ENCODE measurements at places on chromosomes 2 and 18.

DNA sequence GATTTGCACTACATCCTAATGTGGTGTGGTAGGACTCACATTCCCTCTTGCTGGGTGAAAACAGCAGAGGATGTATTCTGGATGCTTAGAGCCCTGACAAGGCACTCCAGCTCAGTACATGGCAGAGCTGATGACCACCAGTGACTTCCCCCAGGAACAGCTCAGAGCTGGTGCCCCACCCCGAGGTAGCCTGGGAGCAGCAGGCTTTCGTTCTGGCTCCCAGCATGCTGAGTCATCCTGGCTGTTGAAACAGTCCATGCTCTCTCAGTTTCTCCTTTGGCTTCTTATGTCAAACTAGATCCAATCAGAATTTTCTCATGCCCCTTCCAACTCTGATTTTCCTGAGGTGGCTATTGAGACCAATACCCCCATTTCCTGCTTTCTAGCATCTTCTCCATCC, 438.2 kb downstream of the NBAS start:
- no peak for DNase-seq

DNA sequence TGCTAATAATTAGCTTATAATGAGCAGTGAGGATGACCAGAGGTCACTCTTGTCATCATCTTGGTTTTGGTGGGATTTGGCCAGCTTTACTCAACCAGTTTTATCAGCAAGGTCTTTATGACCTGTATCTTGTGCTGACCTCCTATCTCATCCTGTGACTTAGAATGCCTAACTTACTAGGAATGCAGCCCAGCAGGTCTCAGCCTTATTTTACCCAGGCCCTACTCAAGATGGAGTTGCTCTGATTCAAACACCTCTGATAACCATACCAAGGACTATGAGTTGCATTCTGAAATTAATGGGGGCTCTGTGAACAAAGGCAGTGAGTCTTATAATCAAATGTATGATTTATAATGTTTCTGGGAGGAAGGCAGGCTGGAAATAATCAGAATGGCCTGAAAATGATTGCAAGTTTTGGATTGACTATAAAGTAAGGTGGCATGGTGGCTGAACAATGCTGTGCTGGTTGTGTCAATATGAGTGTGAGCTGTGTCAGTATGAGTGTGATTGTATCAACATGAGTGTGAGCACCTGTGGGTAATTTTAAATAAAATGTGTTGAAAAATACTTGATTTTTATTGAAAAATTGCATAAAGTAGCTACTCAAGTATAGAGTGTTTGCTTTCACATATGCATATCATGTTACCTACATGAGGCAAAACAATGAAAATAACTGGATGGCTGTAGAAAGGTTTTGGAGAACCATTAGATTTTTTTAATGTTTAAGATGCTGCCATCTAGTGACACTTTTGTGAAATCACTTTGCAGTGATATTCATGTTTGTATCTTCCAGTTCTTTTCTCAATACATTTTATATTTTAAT, 103.0 kb downstream of the KYNU start:
- DNase-seq, result peak; percentile 42

DNA sequence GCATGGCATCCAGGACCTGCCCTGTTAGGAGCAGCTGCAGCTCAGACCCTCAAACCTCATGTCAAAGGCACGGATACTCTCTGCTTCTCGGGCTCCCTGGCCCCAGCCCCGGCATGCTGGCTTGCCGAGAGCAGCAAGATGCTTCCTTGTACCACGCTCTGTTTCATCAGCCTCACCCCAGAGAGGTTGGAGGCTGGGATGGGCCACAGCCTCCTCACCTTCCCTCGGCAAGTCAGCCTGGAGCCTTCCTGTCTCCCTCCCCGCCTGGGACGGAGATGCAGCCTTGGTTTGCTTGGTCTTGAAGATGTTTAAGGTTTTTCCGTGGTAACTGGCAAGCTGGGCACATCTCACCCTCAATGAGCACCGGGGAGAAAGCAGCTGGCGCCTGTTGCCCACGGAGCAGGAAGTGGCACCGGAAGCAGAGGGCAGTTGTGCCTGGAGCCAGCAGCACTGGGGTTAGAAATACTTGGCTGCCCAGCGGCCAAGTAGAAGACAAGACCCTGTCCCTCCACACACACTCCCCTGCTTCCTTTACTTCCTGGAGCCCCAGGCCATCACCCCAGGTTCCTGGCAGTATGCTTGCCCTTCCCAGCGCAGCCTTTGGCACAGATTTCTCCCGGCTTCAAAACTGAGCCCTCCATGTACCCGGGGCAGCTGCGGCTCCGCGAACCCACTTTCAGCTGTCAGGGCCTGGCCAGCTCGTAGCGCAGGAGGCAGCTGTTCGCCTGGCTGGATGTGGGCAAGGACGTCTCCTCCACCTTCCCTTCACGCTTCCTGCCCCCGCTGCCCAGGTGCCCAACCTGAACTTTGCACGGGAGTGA, 17.4 kb downstream of the FBLN7 start:
- no peak for DNase-seq

GRCh38 chr18:3411854-3412268, 38.1 kb upstream of the TGIF1 start:
- peak; percentile 6 for DNase-seq

- no peak for DNase-seq
Measured at GRCh38 chr2:42480402-42480801, 13.4 kb downstream of the KCNG3 start.

DNA sequence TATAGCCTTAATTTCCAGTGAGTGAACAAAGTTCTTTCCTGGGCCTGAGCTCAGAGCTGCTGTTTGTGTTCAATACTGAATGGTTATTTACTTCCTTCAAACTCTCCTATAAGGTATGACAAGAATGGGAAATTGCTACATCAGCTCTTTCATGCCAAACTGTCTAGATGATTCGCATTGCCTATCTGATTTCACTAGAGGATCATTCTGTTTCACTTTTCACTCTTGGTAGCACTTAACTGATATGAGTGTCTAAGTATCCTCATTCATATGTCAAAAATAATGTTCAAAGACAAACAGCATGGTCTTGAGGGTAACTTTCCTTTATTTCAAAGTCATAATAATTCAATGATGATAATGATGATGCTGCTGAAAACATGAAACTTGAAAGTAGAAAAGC, 32.9 kb upstream of the SCG2 start:
- DNase-seq, result peak; percentile 63

DNA sequence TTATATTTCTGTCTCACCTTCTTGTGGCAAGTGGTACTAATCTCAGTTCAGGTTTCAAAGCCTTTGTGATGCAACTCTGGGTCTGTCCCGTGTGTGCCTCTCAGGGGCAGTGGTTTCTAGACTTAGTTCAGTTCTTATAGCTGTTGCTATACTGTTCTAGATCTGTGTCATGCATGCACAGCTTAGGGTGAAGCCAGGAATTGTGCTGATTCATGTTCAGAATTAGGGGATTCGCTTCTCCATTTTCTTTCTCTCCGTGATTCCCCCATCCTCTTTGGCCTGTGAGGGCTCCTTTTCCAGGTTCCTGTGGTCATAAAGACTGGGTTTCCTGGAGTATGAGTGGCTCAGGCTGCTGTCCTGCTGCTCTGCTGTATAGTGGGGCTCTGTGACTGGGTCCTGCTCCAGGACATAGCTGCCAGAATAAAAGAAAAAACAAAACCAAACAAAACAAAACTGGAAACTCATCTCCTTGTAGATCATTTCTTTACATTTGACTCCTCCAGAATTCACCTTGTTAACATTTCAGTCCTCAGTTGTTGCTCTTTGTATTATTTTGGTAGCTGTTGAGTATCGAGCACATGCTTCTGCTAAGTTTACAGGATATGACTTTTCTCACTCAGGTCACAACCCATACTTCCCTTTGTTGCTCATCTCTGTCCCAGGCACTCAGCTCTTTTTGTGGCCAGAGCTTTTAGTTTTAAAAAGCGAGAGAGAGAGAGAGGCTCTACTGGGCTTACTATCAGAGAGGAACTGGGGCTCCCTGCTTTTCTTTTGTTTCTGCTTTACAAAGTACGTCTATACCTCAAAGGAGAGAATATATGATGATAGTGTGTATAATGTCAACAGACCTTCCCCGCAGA, 34.2 kb downstream of the CERS6 start:
- DNase-seq, result no peak

DNA sequence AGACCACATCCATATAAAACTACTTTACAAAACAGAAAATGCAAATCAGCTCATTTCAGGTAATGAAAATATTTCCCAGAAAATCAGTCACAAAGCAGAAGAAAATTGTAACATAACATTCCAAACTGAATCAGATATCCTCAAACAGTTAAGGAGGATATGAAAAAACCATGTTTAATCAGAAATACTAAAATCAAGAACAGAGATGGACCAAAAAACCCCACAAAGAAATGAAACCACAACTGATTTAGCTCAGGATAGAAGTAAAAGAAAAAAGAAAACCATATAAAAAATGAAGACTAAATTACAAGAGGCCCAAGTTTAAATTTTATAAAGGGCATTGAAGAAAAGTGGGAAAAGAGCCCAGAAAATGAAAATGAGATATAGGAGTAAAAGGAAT, 102.9 kb downstream of the RAB3GAP1 start:
- DNase-seq, result no peak

DNA sequence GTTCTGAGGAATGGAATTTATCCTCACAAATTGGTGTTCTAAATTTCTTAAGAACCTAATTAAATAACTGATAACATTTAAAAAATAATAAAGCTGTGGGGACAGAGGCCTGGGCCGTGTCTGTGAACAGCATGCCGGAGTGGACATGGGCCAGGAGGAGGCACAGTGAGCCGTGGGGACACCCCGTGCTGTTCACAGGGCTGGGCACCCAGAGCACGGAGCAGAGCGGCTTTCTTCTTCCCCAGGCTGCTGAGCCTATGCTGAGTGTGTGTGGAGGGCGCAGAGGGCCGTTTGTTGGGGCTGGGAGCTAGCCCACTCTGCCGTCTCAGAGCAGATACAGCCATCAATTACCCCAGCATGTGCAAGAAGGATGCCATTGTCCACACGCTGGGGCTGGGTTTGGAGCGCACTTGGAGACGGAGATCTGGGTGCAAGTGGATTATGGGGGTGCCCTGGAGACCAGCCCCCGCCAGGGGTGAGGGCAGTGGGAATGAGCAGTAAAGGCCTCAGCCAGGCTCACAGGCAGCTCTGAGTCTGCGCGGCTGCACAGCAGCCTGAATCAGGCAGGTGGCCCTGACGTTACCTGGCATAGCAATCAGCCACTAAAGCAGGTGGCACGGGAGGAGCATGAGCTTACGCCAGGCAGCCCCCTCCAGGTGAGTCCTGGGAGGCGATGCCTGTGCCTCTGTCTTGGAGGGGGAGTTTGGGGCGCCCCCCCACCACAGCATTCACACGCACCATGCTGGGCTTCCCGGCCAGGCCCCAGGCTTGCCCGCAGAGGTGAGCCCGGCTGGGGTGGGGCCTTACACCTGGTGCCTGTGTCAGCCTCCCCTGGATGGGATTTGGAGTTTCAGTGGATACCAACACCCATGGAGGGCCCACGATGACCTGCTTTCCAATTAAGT, 52.1 kb upstream of the SLC66A3 start:
- no peak for DNase-seq

DNA sequence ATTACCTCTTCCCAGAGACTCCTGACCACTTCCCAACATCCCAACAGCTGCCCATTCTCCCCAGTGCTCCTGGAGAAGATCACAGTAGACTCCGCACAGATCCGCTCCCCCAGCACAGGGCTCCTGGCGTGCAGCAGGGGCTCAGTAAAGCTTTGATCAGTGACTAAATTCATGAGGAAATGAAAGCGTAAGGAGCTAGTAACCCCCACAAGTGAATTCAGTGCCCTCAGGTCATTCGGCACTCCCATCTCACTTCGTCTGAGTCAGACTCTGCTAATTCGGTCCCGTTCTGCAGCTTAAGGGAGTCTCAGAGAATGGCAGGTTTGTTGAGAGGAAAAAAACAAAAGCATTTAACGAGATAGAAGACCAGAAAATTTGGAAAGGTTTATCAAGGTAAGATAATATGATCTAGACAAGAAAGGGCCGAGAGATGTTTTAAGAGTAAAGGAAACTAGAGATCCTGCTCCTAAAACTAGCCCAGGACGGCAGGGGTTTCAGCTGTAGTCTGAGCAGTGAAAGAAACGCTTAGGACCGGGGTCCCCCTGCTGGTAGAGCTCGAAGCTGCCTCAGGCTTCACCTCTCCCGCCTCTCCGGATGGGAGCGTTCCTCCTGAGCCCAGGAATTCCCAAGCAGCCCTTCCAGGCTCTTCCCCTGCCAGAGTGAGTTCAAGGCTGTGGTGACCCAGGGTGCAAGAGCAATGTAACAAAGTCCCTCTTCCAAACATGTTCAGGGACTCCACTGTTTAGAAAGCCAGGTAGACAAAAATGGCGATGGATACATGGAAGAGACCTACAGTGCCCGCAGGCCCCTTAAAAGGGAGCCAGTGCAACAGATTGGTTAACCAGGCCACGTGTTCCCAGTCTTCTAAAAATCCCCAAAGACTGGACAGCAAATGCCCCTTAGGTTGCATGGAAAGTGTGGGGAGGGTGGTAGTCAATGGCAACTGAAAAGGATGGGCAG, 127.3 kb downstream of the DNER start:
- DNase-seq, result peak; percentile 73

GRCh38 chr2:73260338-73260984, 23.8 kb downstream of the FBXO41 start:
- peak; percentile 52 for DNase-seq

GRCh38 chr18:58429442-58429841, 199.4 kb downstream of the ALPK2 start:
- no peak for DNase-seq

GRCh38 chr18:13622751-13623150, 103.6 kb downstream of the FAM210A start:
- DNase-seq, result no peak

GRCh38 chr2:69147841-69148533, 135.0 kb downstream of the ANTXR1 start:
- no peak for DNase-seq

DNA sequence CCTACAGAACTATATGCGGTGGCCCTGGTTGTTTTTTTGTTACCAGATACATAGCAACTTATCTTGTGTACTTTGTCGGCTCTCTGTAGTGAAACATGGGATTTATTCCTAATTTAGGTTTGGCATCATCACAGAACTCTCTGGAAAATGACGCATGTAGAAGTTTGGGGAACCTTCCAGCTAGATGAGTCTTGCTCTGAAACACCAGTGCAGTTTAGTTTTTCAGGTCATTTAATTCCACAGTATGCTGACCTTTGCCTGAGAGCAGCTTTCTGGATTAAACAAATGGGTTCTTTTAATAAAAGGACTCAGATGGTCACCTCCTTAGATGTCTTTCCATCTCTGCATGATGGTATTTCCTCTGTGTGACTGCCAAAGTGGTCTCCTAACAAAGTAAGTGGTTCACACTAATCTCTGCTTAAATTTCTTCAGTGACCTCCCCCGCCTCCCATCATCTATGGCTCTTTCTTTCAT, 39.9 kb downstream of the MYO3B start:
- DNase-seq, result peak; percentile 48

- DNase-seq, result no peak
Measured at GRCh38 chr2:179539124-179539511, 274.5 kb upstream of the SESTD1 start.

DNA sequence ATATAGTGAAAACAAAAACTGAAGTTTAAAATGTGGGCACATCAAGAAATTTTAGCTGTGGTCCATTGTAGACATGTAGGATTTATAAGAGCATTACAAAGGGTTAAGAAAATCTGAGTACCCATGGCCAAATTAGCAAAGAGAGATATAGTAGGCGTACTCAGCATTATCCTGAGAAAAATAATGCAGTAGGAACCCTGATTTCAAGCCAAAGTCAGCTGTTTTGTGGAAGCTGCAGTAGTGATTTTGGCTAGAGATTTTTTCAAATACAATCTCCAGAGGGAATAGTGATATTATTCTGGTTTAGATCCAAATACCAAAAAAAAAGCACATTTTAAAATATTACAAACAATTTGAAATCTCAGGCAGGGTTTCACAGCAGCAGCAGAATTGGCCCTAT, 450.9 kb downstream of the FBXO15 start:
- DNase-seq, result no peak
